ENCODE measurements at places on chromosomes 5 and 9.

DNA sequence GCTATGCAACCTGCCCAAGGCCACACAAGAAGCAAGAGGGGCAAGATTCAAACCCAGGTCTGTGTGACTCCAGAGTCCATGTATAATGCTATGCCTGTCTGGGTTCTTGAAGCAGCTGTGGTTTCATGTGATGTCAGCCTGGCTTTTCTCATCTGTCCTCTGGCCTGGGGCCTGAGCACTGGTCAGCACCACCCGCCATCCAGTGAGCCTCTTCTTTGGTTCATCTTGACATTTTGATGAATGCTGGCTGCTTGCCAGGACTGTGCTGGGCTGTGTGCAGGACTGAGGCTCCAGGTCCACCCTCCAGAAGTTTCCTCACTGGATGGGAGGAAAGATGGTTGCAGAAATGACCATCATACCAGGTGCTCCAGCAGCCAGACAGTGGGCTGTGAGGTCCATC, 61.5 kb downstream of the TSTD2 start:
- no peak for DNase-seq

- DNase-seq, result no peak
Observed at GRCh38 chr9:123081824-123082223, 48.4 kb downstream of the GPR21 start.

DNA sequence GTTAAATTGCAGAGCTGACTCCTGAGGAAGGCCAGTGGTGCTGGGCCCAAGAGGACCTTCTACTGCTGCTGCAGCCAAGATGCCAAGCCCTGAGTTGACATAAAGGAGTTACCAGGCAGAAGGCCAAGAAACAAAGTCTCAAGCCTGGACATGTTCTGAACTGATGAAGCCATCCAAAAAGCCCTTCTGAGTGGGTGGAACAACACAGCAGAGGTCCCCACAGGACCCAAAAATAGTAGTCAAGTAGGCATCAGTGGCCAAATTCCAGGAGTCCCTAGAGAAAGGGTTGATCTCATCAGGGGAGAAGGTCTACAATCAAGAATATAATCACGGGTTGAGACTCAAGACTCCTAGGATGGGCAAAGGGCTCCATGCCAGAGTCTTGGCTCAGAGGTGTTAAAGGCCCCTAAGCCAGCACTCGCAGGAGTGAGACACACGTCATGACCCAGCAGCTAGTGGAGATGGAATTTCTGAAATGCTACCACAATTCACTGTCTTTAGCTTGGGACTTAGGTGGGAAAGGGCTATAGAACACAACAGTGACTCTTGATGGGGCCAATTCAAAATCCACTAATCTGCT, 119.7 kb downstream of the FANCC start:
- DNase-seq, result no peak

DNA sequence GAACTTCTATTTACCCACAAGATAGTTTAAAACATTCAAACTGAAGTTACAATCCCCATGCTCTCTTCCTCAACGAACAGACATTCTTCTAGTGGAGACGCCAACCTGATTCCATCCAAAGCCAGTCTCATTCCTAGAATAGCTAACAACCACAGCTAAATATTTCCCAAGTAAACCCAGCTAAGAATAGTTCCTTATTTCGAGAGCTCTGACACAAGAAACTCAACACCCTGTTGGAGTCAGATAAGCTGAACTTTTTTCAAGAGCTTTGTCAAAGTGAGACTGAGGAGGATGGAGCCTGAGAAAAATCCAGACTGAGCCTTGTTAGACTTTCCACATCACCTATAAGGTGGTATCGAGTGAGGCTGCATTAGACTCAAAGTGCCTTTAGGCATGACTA, 56.7 kb upstream of the RPS23 start:
- DNase-seq, result no peak
